ENCODE measurements at places on chromosomes 1 and 21. TPM values are rescaled to one million over a fixed set of nuclear protein-coding genes. Genes with fewer than 3 reads are reported as not detected.

GRCh38 chr1:219416598-219417238, 196.2 kb downstream of the ZC3H11B start:
- peak; percentile 60 for DNase-seq
- H3K27ac ChIP-seq, result no peak overlapping the region
- H3K36me3 ChIP-seq, result no peaks in the 10 kb centered on the region
- no peak overlapping the region for H3K4me3 ChIP-seq
- H3K4me1 ChIP-seq, result 0 out of 2 replicates have a peak, but pooled peaks cover 11% of the 10 kb centered on the region

GRCh38 chr1:112563341-112563740, 54.6 kb downstream of the WNT2B start:
- DNase-seq, result no peak
- no peak overlapping the region for H3K4me3 ChIP-seq
- H3K27me3 ChIP-seq, result no peaks in the 10 kb centered on the region
- peaks cover 13% of the 10 kb centered on the region for H3K36me3 ChIP-seq
- H3K4me1 ChIP-seq, result no peaks in the 10 kb centered on the region
- H3K27ac ChIP-seq, result no peak overlapping the region

LRRN2 gene
- not detected for total RNA-seq

DNA sequence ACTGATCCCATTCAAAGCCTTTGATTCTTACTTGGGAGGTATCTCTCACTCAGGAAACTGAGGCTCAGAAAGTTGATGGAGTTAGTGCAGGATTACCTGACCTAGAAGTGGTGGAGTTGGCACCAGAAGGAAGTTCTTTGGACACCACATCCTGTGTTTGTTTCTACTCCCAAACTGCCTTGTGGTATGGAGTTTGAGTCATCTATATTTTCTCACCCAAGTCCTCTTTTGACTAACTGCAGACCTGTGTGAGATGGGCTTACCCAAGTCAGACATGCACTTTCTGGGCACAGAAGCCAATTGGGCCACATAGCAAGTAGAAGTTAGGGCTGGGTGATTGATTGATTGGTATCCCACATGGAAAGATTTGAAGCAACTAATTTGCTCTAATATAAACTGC, 36.1 kb downstream of the FGGY start:
- peaks cover 8% of the 10 kb centered on the region for H3K4me1 ChIP-seq
- H3K36me3 ChIP-seq, result no peaks in the 10 kb centered on the region
- no peak overlapping the region for H3K27ac ChIP-seq
- no peak overlapping the region for H3K4me3 ChIP-seq

DNA sequence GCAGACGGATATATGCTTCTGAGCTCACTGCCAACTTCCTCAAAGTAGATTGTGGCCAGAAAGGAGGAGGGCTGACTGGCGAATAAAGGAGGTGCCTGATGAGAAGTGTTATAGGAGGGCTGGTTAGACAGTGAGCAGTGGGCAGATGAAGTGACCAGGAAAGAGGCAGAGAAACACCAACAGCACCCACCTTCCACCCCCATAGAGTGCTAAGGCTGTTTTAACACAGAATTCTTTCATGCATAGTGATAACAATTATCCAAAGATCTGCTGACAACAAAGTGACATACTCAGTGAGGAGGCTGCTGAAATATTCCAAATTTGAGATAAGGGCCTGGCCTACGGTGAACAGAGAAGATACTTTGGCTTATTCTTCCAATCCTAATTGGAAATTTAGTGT, 21.2 kb upstream of the MTR start:
- no peak for DNase-seq
- no peaks in the 10 kb centered on the region for H3K27me3 ChIP-seq
- no peaks in the 10 kb centered on the region for H3K36me3 ChIP-seq
- H3K4me1 ChIP-seq, result no peaks in the 10 kb centered on the region
- no peak overlapping the region for H3K4me3 ChIP-seq
- H3K27ac ChIP-seq, result no peak overlapping the region
